RWPE1 (cell line): ENCODE measurements at places on chromosomes 4 and X.
A peak's percentile ranks its signal among the peaks of the same experiment; 100 is the strongest.

- DNase-seq = no peak
Observed at GRCh38 chr4:89212666-89213381, 94.8 kb downstream of the GPRIN3 start.

GRCh38 chr4:168257768-168258167 is 60.8 kb downstream of the DDX60 start:
- no peak for DNase-seq

DNA sequence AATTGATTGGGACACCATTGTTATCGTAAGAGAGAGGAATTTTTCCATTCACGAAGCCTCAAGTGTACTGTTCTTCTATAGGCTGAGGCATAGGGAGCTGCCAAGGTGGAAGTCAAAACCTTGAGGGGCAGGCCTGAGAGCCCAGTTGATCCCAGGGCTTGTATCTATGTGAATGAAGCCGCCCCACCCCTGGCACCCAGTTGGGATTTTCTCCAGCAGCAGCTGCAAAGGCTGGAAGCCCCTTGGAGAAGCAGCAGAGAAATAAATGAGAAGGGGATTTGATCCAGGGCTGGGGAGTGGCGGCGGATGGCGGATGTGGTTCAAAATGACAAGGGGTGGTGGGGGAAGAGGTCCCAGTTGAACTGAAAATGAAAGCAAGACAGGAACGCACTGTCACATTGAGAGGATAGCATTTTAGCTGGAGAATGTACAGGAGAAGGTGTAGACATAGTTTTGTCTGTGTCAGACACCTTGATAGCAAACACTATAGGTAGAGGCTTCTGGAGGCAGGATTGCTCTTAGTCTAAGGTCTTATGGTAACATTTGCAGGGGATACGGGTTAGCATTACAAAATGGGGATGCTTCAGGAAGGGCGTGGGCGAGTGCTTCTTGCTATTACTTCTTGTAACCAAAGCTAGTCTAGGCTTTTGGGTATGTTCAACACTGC is 32.6 kb downstream of the DOCK11 start:
- DNase-seq = no peak

DNA sequence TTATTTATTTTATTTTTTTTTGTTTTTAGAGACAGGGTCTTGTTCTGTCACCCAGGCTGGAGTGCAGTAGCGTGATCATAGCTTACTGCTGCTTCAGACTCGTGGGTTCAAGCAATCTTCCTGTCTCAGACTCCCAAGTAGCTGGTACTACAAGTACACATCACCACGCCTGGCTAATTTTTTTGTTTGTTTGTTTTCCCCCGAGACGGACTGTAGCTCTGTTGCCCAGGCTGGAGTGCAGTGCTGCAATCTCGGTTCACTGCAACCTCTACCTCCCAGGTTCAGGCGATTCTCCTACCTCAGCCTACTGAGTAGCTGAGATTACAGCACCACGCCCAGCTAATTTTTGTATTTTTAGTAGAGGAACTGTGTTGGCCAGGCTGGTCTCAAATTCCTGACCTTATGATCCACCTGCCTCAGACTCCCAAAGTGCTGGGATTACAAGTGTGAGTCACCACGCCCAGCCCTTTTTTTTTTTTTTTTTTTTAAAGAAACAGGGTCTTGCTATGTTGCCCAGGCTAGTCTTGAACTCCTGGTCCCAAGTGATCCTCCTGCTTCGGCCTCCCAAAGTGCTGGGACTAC is 32.2 kb downstream of the COPS4 start:
- no peak for DNase-seq

DNA sequence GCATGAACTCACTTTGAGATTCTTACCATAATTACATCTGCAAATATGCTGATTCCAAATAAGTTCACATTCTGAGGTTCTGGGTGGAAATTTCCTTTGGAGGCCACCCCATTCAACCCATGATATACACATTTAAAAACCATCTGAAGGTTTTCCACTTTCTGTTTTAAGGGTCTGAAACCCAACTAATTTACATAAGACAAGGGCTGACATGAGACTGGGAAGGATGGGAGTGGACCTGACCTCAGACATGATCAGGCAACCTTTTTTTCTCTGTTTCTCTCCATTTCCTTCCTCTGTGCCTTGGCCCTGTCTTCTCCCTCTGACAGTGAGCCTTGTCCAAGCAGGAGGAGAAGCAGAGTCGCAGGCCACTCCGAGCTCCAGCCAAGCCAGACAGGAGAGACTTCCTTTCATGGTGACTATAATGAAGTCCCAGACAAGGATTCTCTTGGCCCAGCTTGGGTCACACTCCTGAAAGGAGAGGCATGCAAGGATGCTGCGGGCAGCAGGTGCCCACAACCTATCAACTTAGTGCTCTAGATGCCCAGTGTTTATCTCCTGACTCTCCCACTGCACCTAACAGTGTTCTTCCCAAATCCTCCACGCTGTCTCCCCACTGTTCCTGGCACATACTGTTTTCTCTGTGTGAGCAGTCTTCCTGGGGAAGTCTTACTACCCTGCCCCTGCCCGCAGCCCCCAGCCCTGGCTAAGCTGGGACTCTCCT is 39.9 kb downstream of the MSX1 start:
- no peak for DNase-seq

- DNase-seq = no peak
Observed at GRCh38 chrX:47815901-47816845, 20.5 kb upstream of the ZNF81 start.

- DNase-seq = no peak
Observed at GRCh38 chr4:95358421-95358820, 190.4 kb downstream of the UNC5C start.

GRCh38 chr4:185541251-185541727 is 6.0 kb upstream of the PDLIM3 start:
- DNase-seq = no peak

DNA sequence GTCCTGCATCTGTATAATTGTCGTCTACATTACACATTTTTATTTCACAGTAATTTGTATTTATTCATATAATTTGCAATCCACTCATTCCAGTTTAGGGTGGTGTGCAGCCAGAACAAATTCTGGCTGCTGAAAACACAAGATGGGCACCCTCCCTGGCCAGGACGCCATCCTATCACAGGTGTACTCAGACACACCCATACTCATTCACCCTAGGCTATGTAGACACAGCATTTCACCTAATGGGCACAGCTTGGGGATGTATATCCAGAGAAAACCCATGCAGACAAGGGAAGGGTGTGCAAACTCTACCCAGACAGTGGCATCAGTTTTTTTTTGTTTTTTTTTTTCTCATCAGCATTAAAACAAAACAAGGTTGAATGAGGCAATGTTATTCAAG is 73.1 kb downstream of the HMGB2 start:
- no peak for DNase-seq

DNA sequence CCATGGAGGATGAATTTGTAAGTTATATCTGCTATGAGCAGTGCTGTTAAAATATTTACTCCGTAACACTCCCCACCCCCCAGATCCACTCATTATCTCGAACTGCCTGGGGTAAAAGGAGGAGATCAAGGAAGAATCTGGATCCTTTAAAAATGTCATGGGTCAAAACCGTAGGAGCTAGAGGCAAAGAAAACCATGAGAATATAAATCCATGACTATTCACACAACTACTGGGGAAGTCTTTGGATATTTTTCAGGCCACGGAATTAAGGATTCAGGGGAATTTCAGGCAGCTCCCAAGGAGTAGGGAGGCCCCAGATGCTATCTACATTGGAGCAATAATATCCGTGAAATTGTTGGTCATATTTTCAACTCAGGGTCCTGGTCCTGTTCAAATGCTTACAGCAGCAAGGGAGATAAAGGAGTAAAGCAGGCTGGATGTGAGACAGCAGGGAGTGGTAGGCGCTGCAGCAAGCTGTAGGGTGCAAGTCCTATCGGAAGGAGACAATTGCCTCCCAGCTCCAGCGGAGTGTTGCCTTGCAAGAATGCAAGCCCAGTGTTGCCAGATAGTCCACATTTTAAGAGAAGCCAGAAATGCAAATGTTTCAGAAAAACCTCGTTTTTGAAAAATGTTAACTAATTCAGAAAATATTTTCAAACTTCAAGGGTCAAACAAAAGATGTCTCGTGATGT is 116.2 kb upstream of the KIT start:
- no peak for DNase-seq

GRCh38 chr4:160257318-160257717 is 1154.4 kb downstream of the RAPGEF2 start:
- DNase-seq = no peak

- peak; percentile 19 for DNase-seq
Observed at GRCh38 chr4:184408021-184408683, 66.2 kb downstream of the IRF2 start.

DNA sequence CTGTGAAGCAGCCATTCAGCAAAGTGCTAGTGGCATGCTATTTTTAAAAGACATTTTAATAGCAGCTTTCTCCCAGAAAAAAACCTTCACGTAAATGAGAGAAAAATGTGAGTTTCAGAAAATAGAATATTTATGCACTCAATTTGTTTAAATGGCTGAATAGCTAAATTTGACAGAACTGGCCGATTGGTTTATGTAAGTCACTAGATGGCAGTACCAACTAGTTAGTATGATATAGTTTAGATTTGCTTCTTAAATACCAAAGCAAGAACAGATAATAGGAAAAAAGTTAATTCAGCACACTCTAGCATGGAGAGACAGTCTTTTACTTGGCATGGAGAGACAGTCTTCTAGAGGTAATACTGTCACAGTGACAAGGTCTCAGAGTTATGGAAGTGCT is 250.1 kb downstream of the SNCA start:
- DNase-seq = peak; percentile 16
